Renal cortex interstitium (tissue), 15 donors: ENCODE measurements at places on chromosomes 6 and 20.

GRCh38 chr20:58001381-58001780 is 227.1 kb downstream of the ANKRD60 start:
- no peak for DNase-seq

GRCh38 chr6:136086686-136087085 is 163.4 kb downstream of the MTFR2 start:
- DNase-seq, result no peak

DNA sequence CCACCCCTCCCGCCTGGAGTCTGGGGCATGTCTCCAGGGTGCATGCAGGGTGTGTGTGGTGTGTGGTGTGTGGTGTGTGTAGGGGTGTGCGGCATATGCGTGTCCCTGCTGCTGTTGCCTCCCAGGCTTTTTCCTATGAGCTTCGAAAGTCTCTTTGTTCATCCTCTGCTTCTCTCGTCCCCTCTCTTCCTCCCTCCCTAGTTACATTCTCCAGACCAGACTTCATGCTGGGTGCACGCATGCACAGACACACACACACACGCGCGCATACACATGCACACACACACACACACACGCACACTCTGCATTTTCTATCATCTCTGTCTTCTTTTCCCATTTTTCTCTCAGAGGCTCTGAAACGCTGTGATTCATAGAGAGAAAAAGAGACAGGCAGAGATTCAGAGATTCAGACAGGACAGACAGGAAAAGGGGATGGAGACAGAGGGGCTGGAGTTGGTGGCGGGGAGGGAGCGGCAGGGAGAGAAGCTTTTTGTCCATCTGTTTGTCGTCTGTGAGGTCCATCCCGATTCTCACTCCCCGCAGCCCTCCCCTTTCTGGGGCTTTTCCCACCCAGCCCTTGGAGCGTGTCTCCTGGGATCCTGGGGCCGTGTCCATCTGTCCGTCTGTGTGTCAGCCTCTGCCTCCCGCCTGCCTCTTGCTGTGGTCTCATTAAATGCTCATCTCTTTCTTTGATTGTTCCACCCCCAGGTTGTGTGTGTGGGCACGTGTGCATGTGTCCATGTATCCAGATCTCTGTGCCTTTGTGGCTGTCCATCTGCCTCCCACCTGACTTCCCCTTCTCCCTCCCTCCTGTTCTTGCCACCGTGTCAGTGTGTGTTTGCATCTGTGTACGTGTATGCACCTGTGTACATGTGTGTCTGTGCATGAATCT is 62.6 kb downstream of the SRC start:
- no peak for DNase-seq

GRCh38 chr20:59518881-59519706 is 85.2 kb upstream of the PHACTR3 start:
- DNase-seq, result peak; percentile 49

DNA sequence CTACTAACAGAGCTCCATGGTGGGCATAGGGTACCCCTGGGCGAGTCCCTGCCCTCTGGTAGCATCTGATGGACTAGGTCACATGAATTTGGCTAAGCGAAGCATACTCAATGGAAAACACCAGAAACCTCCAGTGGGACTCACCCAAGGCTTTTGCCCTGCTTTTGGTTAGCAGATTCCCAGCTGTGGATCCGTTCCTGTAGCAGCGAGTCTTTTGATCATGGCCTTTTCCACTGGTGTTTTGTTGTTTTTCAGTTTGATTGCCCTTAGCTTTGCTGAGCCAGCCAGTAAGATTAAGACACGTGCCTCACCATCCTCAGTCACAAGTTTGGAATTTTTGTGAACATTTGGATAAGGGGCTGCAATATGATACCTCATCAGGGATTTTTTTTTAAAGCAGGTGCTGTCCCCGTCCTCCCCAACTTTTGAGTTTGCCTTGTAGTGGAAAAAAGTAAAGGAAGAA is 8.0 kb downstream of the TNFAIP3 start:
- no peak for DNase-seq
